Cardiac septum (tissue), 1 donor: ENCODE measurements at places on chromosomes 3 and 15. TPM values are rescaled to one million over a fixed set of nuclear protein-coding genes. Genes with fewer than 3 reads are reported as not detected.

The GOLGA6L1 gene
- total RNA-seq, result not detected

The SCG3 gene
- total RNA-seq, result not detected

The CXCR6 gene
- 0.32 TPM for total RNA-seq

The CACNA2D2 gene
- 1.4 TPM for total RNA-seq

The MYLK gene
- total RNA-seq, result 17.8 TPM

The AGBL1 gene
- 0.19 TPM for total RNA-seq

The SYNM gene
- total RNA-seq, result 395 TPM

The TGM5 gene
- total RNA-seq, result not detected

The LDHAL6B gene
- not detected for total RNA-seq

GRCh38 chr3:128463771-128464170 is 2.9 kb downstream of the DNAJB8 start:
- DNase-seq, result no peak

DNA sequence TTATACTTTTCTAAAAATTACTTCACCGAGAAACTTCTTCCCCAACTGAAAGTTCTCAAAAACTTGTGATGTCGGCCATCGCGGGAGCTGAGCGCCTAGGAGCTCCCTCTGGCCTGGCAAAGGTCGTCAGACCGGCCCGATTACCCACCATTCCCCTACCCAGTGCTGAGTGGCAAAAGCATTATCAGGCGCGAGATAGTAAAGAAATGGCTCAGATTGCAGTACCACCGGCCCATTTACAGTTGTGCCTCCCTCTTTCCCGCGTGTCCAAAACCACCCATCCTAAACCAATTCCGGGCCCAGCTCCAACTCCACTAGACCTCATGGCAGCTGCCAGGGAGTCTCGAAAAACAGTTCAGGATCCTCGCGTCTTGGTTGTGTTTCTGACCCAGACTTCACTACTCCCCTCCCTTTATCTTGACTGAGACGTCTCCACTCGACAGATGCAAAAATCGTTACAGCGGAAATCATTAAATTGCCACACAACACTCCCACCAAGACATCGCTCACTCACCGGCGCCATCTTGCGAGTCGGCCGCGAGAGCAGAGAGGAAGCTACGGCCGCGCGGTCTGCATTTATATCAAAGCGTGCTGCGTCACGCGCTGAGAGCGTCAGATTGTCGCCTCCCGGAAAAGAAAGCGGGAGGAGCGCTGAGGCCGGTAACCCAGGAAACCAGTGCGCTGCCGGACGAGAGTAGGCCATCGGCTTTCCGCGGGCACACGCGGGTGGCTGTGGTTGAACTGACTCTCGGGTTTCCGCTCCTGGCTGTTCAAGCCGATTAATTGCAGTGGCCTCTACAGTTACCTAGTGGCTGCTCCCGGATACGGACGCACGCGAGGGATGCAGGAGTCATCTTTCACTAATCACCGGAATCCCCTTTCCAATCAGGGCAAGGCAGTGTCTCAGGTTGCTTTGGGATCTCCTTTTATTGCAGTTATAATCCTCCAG is at the start of gene RPL22L1:
TSS of gene RPL22L1 (minus strand) at position 551 of the 949 bp plus-strand sequence. CDS start at position 523, 28 bp downstream.
- peak; percentile 98 for DNase-seq

DNA sequence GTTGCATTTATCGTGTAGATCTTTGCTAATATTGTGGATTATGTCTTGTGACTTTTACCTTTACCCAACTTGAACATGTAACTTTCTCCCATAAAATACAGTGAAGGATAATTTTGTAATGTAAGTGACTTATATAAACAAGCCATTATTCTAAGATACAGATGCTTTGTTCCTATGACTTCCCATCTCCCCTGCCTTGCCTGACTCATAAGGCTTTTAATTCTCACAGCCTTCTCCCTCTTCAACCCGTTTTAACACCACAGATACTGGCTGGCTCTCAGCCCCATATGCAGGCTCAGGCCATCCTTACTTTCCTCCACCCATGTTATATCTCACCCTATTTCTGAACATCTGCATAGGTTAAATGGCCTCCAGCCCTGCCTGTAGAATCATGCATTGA is 4.1 kb downstream of the CCNDBP1 start:
- no peak for DNase-seq

DNA sequence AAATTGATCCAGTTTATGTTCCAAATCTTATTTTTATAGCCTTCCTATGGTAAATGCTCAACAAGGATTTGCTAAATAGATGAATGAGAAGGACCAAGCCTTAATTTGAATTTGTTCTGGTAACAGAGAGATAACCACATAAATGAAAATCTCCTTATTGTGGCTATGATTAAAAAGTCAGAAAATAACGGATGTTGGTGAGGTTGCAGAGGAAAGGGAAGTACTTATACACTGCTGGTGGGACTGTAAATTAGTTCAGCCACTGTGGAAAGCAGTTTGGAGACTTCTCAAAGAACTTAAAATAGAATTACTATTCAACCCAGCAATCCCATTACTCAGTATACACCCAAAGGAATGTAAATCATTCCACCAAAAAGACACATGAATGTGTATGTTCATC is 26.2 kb downstream of the AAGAB start:
- no peak for DNase-seq

DNA sequence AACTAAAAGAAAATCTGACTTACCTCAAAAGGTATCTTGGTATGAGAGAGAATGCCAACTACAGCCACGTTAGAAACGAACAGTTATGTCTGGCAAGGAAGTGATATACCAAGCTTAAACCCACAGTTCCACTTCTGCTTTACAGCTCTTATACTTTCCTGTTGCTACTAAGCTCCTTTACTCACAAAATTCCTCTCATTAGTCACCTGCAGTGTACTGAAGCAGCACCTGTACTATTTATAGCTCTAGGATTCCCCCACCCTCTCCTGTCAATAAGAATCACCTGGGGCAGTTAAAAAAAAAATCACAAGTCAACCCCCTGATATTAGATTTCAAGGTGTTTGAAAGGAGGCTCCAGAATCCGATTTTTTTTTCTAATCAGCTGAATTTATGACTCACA is 2.9 kb upstream of the TMEM266 start:
- DNase-seq, result no peak

GRCh38 chr3:126422121-126422520 is 27.4 kb downstream of the CFAP100 start:
- no peak for DNase-seq

- no peak for DNase-seq
These were observed 747 bp downstream of the SORD start for GRCh38 chr15:45023659-45024225.

GRCh38 chr15:96197721-96198120 is 132.8 kb upstream of the NR2F2 start:
- no peak for DNase-seq

- no peak for DNase-seq
These were observed 353.6 kb downstream of the ULK4 start for GRCh38 chr3:41608347-41608746.

GRCh38 chr3:119322021-119322834 is 28.0 kb downstream of the ARHGAP31 start:
- DNase-seq, result no peak

DNA sequence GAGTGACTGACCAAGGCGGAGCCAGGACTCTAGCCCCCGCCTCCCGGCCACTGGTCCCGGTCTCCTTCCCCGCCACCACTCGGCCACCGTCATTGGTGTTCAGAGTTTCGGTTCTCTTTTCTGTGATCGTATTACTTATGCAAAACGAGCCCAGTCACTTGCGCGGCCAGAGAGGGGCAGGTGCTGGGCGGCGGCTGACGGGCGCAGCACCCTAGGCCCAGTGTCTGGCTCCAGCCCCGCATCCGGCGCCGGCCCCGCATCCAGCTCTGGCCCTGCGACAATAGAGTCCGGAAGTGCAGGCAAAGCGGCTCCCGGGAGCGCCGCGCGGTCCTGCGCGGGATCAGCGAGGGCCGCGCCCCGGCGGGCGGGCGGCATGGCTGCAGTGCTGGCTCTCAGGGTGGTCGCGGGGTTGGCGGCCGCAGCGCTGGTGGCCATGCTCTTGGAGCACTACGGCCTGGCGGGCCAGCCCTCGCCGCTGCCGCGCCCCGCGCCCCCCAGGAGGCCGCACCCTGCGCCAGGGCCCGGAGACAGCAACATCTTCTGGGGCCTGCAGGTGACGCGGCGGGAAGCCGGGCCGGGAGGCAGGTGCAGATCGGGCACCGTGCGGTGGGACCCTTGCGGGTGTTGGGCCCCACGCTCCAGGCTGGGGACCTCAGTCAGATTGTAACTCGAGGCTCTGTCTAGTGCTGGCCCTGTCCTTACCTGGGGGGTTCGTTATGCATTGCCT is at the start of gene TMEM62:
TSS of gene TMEM62 (plus strand) at position 157 of the 727 bp plus-strand sequence. CDS start at position 374, 217 bp downstream.
- DNase-seq, result peak; percentile 93

- DNase-seq, result no peak
These were observed 467 bp downstream of the DNAAF4 start for GRCh38 chr15:55507567-55507966.

GRCh38 chr3:31538801-31539200 is 6.1 kb downstream of the STT3B start:
- no peak for DNase-seq

- no peak for DNase-seq
These were observed 1.2 kb downstream of the BNC1 start for GRCh38 chr15:83283138-83283812.

GRCh38 chr3:16067837-16068471 is 106.5 kb upstream of the GALNT15 start:
- DNase-seq, result no peak
